ENCODE measurements at places on chromosomes 3 and 15.

- no peak for DNase-seq
Observed at GRCh38 chr3:99960941-99961340, 143.3 kb downstream of the CMSS1 start.

DNA sequence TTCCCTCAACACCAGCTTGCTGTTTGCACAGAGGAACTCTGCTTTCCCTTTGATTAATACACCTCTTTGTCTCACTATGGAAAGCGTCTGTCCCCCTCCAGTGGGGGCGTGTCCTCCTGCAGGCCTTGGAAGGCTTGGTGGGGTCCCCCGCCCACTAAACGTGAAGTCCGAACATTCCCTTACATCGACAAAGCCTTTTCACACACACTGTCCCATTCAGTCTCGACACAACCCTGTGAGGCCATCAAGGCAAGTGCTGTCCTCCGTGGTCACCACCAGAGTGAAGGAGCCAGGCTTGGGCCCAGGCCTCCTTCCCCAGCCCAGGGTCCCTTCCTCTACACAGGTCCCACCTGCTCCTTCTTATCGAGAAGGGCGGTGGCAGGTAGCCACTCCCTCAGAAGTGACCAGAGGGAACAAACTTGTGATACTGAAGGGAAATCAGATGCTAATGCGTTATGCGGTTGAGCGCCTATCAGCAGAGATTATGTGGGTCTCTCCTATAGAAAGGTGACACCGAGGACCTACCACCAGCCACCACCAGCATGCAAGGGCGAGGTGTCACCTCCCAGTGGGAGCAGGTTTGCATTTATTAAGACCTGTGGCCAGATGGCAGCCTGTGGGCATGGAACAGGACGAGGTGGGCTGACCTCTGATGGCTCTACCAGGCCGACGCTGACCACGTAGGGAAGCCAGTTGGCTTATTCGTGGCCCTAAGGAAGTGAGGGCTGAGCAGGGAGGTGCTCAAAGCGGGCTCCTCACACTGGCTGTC lies 6.6 kb downstream of the NRROS start:
- no peak for DNase-seq

DNA sequence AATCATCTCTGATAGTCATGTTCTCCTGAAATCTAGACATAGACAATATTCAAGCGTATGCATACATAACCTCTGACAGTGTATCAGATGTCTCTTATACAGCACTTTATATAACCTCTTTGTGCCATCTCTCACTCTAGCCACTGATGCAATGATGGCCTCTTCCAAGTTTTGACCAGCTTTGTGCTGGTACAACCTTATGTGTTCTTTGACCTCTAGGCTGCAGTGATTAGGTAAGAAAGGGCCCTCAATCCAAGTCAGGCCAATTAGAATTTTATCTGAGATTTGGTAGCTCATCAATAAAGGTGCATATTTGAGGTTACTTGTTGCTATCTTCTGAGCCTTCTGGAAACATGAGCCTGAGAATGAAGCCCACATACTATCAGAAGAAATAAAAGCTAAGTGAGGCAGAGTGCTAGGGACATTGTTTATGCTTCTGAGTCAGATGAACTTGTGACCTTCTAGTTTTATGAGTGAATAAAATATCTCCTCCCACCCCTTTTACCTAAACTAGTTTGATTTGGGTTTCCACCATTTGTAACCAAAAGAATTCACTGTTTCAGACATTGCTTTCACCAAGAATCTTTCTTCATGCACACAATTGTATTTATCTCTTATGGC lies 283.2 kb upstream of the SUCLG2 start:
- no peak for DNase-seq

DNA sequence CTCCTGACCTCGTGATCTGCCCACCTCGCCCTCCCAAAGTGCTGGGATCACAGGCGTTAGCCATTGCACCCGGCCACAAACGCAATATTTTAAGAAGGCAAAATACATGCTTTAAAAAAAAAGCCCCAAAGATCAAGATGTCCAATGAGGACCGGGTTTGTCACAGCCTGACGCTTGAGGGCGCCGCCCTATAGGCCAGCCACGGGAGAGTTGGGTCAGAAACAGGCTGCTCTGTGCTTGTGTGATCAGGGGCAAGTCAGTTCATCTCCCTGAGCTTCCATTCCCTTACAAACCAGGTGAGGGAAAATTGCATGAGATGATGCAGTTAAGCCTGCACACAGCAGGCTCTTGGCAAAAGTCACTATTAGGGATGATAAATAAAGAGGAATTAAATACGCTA lies 23.9 kb downstream of the FAM174B start:
- DNase-seq: no peak

DNA sequence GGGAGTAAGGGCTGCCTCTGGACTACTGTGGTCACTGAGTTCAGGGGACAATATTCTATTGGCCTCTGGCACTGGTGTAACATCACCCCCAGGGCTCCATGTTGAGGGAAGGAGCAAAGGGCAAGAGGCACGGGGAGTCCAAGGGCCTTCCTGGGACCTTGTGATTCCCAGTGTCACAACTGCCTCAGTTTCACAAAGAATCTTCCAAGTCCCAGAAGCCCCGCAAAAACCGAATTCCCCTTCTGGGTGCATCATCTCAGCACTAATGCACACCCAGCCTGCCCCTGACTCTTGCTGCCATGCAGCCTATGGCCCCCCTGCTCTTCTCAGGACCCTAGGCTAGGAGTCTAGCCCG lies 5.5 kb downstream of the AMOTL2 start:
- DNase-seq: no peak

- DNase-seq: no peak
Observed at GRCh38 chr15:98397419-98397818, 250.9 kb upstream of the IGF1R start.

- no peak for DNase-seq
Observed at GRCh38 chr15:39139431-39140059, 441.3 kb upstream of the THBS1 start.

- DNase-seq: no peak
Observed at GRCh38 chr15:75884041-75884440, 19.6 kb upstream of the FBXO22 start.

GRCh38 chr3:100084100-100084806 lies 30.0 kb downstream of the FILIP1L start:
- no peak for DNase-seq

DNA sequence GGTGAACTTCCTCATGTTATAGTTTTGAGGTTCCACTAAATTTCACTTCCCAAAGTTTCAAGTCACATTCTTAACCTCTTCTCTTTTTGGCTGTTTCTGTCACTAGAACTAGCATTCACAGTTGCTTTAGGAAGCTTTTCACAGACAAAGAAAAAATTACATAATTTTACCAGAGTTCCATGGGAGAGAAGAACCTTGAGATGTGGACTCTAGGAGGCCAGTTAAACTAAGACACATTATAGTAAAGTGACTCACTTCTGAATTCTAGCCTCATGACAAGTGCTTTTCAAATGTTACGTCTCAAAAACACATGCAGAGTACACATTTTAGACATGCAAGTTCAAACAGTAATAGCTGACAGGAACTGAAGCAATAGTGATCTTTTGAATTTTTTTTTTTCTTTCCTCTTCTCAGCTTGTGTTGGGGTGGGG lies 39.9 kb upstream of the LRTM1 start:
- no peak for DNase-seq

DNA sequence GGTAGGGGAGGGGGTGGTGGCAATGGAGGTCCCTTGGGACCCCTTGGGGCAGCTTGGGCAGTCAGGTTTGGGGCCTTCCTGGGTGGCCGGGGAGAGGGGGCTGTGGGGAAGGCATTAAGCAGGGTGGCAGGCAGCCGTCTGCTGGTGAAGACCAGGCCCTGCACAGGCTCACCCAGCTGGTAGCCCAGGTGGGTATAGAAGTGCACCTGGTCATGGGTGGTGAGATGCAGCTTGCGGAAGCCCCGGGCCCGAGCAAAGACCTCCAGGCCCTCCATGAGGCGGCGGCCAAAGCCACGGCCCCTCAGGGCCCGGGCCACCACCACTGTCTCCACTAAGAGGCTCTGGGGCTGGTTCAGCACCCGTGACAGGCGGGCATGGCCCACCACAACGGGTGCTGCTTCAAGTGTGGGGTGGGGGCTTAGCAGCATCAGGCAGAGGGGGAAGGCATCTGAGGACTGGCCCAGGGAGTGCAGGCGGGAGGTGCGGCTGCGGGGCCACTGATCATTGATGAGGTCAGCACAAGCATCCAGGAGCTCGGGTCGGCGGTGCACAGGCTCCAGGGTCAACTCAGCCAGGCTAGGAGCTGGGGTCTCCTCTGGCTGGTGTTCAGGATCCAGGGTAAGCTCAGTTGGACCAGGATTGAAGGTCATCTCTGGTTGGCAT lies 2.4 kb downstream of the HYAL3 start:
- no peak for DNase-seq

Measured in activated gamma-delta T cell treated with Interleukin-2 at 50 U/mL for 16 hours (primary cell).